Mesothelial cell of epicardium (in vitro differentiated cells): ENCODE measurements at places on chromosomes 7 and 10.

GRCh38 chr10:14592026-14592425 is 182.7 kb downstream of the FAM107B start:
- peaks cover 10% of the 10 kb centered on the region for H3K36me3 ChIP-seq
- H3K27me3 ChIP-seq: no peaks in the 10 kb centered on the region
- H3K27ac ChIP-seq: no peak overlapping the region
- DNase-seq: no peak
- H3K4me1 ChIP-seq: peaks cover 13% of the 10 kb centered on the region

DNA sequence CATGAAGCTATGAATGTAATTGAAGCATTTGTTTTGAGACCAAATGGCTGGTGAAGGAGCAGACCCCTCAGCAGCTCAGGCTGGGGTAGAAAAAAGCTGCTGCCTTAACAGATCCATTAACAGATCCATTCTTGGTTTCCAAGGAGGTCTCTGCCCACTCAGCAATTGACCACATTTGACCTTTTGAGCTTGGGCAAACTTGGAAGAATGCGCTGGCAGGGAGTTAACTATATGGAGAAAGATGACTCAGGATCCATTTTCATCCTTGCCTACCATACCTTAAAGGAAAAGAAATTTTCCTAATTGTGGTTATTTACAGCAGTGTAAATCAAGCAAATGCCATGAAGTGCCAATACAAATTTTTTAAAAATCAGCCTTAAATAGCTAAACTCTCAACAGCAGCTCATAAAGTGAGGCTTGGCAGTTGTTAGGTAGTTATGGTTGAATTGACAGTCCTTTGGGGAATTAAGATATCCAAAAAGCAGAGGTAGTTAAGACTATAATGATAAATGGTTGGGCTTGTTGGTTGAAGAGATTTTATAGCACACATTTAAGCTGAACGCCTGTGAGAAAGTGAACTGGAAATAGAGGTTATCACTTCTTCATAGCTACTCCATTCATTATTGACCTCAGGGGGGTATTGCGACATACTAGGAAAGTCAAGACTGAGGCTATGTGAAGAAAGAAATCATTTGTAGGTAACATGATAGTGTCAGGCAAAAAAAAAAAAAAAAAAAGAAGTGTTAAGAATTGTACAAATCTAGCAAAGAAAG is 83.9 kb downstream of the MKX start:
- H3K36me3 ChIP-seq: no peaks in the 10 kb centered on the region
- H3K27me3 ChIP-seq: peaks cover 14% of the 10 kb centered on the region
- H3K27ac ChIP-seq: no peak overlapping the region
- no peaks in the 10 kb centered on the region for H3K4me1 ChIP-seq
- no peak for DNase-seq

DNA sequence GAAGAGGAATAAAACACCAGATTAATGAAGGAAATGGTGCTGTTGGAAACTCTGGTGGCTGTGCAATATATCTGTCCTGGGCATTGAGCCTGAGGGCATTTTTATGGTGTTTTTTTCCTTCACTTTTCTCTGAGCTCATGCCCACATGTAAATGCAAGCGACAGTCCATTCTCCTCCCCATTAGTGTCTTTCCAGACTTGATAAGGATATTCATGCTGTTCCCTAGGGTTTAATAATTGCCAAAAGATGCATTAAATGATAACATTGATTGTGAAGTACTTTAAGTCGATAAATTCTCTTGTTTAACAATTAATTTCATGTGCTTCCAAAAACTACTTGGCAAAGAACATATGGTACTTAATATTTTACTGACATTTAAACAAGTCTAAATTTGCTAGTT is 384.7 kb downstream of the MDFIC start:
- H3K4me3 ChIP-seq: no peak overlapping the region
- H3K27me3 ChIP-seq: no peaks in the 10 kb centered on the region
- H3K4me1 ChIP-seq: peaks cover 4% of the 10 kb centered on the region
- DNase-seq: no peak
- H3K27ac ChIP-seq: no peak overlapping the region

GRCh38 chr10:131211559-131211958 is 100.0 kb downstream of the TCERG1L start:
- H3K27ac ChIP-seq: no peak overlapping the region
- H3K4me1 ChIP-seq: no peaks in the 10 kb centered on the region

DNA sequence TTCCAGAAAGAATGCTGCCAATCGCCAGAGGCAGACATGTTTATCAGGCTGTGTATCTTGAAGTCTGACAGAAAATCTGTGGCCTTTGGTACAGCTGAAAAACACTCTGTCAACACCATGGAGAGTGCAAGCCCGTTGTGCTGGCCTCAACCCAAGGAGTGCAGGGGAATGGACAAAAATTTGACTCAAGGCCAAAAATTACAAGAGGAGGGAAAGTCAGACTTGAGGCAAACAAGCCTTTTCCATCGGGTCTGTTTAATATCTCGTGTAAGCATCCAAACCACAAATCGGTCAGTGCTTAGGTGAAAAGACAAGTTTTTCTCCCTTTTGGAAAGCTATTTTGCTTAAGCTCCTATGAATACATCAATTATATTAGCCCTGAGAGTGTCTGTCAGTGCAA is 305.3 kb upstream of the NFE2L3 start:
- DNase-seq: no peak
- H3K36me3 ChIP-seq: no peaks in the 10 kb centered on the region
- H3K27ac ChIP-seq: peak overlapping the region; percentile 83

- peaks cover 5% of the 10 kb centered on the region for H3K27me3 ChIP-seq
- no peak for DNase-seq
- H3K4me3 ChIP-seq: no peak overlapping the region
- no peaks in the 10 kb centered on the region for H3K4me1 ChIP-seq
- H3K27ac ChIP-seq: no peak overlapping the region
Measured at GRCh38 chr7:103592844-103593243, 146.8 kb upstream of the SLC26A5 start.

- peaks cover 13% of the 10 kb centered on the region for H3K36me3 ChIP-seq
- peaks cover 6% of the 10 kb centered on the region for H3K4me1 ChIP-seq
- no peak for DNase-seq
- H3K27ac ChIP-seq: no peak overlapping the region
Measured at GRCh38 chr10:45653454-45653853, 19.1 kb downstream of the ZFAND4 start.

DNA sequence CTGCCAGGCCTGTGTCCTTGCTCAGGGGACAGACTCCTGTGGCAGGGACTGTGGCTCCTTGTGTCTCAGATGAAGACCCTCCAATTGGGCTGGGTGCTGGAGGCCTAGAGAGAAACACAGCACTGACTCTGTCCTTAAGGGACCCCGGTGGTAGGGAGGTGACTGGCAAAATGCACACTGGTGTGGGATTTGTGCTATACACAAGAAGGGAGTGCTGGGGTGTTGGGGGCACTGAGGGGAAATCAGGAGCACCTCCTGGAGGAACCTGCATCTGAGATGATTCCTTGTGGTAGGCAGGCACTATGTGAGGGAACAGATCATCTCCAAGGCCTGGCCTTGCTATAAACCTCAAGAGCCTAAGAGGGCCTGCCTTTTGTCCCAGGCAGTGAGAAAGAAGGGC is 149.2 kb downstream of the RPS24 start:
- peaks cover 12% of the 10 kb centered on the region for H3K27me3 ChIP-seq
- no peaks in the 10 kb centered on the region for H3K36me3 ChIP-seq
- DNase-seq: no peak
- H3K4me3 ChIP-seq: no peak overlapping the region
- H3K27ac ChIP-seq: no peak overlapping the region
- peaks cover 27% of the 10 kb centered on the region for H3K4me1 ChIP-seq

DNA sequence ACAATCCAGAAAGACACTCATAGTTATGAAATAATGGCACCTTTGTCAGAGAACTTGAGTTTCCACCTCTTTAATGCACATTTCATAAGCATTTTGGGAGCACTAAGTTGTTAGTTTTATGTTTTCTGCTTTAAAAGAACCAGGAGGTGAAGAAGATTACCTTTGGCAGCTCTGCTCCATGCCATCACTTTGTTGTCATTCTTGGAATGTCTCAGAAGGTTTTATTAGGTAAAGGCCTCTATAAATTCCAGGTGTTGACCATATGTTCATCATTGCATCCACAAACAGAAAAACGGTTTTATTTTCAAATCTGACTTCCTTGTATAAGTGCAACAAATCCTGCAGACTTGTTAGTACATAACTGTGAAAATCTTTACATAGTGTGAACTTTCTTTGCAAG is 424.8 kb downstream of the MDFIC start:
- no peaks in the 10 kb centered on the region for H3K27me3 ChIP-seq
- no peak overlapping the region for H3K27ac ChIP-seq
- H3K4me3 ChIP-seq: no peak overlapping the region
- H3K4me1 ChIP-seq: peaks cover 29% of the 10 kb centered on the region
- H3K36me3 ChIP-seq: peaks cover 4% of the 10 kb centered on the region
- no peak for DNase-seq

DNA sequence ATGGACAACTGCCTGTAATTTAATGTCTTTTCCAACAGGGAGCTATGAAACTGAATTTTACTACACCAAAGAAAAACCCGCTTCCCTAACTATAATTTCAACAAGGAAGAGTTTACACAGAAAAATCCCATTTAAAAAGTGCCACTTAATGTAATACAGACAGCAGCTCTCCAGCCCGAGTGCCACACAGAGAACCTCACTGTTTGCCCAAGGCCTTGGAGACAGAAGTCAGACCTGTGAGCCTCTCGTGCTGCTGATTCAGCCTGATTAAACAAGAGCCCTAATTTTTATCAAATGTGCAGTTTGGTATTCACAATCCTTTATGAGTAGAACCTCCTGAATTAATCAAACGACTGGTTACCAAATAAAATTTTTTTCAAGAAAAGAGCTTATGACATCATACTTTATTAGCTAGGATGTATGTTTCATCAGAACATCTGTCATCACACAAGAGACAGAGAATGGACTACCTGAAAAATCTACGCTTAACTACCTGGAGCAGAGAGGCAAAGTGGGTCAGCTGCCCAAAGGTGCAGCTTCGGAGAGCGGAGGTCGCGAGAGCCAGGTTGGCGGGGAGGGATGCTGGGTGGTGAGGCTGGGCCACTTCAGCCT is 543.6 kb downstream of the SDK1 start:
- DNase-seq: no peak
- H3K4me3 ChIP-seq: no peak overlapping the region
- H3K27me3 ChIP-seq: no peaks in the 10 kb centered on the region
- peaks cover 10% of the 10 kb centered on the region for H3K4me1 ChIP-seq
- no peak overlapping the region for H3K27ac ChIP-seq
- H3K36me3 ChIP-seq: no peaks in the 10 kb centered on the region
